ENCODE measurements at places on chromosomes 4 and X.
A peak's percentile ranks its signal among the peaks of the same experiment; 100 is the strongest.

DNA sequence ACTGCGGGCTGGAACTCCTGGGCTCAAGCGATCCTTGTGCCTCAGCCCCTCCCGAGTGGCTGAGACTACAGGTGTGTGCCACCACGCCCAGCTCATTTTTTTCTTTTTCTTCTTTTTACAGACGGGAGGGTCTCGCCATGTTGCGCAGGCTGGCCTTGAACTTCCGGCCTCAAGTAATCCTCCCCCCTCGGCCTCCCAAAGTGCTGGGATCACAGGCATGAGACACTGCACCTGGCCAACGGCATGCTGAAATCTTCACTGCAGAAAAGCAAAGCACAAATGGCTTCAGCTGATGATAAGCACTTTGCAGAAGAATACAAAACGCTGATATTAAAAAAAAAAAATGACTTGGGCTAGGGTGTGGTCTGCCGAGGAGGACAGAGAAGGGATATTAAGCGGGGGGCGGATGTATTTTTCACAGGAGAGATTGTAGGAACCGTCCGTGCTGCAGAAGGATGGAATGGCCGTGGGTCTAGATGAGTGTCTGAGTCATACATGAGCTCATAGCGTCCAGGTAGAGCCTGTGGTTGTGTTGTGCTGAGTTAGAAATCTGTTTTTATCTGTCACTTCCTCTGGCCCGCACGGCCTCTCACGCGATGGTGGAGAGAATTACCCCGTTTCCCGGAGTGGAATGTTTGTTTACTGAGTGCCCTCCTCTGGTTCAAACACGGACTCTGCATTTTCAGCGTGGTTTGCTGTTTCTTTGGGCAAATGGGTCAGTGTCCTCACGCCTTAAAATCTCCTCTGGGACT is 8.5 kb upstream of the AKAP17A start:
- no peak for DNase-seq

GRCh38 chr4:186666252-186666651 is 57.4 kb downstream of the FAT1 start:
- no peak for DNase-seq

GRCh38 chr4:77911091-77911490 is 48.5 kb downstream of the MRPL1 start:
- DNase-seq = no peak

DNA sequence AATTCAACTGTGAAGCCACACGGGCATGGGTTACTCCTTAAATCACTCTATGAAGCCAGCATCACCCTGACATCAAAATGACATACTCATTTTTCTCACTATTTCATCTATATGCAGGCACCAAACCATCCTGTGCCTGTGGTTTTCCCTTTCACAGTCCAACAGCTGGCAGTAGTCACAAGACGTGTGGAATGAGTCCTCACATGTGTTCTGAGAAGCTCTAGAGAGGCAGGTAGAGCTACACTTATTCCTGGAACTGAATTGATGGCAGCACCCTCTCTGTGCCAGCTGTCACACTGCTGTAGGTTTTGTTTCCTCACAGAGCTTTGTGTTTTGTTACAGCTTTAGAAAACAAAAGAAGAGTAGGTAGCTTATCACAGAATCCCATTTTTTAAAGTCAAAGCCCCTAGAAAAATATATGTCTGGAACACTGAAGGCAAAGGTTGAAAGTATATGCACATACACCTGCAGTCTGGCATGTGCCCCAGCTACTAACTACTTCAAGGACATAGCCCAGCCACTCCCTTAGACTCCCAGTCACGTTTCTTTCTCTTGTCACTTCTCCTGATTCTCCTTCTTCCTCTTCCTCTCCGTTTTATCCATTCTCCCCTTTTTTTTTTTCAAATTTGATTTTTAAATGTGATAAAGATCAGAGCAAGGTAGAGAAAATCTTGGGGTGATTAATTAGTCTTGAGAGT is 107.1 kb downstream of the ANXA10 start:
- no peak for DNase-seq

- no peak for DNase-seq
Measured at GRCh38 chr4:186722796-186723291, 812 bp downstream of the FAT1 start.

DNA sequence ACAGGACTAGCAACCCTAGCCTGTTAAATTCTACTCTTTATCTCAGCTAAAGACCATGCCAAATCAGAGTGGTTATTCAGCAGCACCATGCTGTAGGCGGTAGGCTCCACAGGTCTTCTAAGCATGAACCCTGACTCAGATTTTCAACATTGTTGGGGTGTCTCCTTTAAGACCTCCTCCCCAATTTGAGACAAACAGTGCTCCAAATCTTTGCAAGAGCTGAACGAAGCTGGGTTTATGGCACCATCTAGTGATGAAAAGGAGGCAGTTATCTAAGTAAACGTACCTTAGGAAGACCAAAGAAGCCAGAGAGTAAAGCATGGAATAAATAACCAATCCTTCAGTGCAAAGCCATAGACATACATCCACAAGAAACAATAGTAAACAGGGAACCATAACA is 334.5 kb upstream of the SLC7A11 start:
- no peak for DNase-seq

- DNase-seq = no peak
Measured at GRCh38 chr4:108694423-108694822, 44.0 kb downstream of the OSTC start.

- DNase-seq = no peak
Measured at GRCh38 chr4:163353054-163353453, 9.4 kb downstream of the NPY5R start.

GRCh38 chr4:126906466-126906865 is 726.3 kb upstream of the INTU start:
- DNase-seq = no peak

- no peak for DNase-seq
Measured at GRCh38 chr4:18676526-18676915, 655.0 kb upstream of the LCORL start.

GRCh38 chr4:149572716-149573115 is 242.9 kb downstream of the IQCM start:
- no peak for DNase-seq

- DNase-seq = no peak
Measured at GRCh38 chrX:79117078-79117477, 27.4 kb upstream of the GPR174 start.

DNA sequence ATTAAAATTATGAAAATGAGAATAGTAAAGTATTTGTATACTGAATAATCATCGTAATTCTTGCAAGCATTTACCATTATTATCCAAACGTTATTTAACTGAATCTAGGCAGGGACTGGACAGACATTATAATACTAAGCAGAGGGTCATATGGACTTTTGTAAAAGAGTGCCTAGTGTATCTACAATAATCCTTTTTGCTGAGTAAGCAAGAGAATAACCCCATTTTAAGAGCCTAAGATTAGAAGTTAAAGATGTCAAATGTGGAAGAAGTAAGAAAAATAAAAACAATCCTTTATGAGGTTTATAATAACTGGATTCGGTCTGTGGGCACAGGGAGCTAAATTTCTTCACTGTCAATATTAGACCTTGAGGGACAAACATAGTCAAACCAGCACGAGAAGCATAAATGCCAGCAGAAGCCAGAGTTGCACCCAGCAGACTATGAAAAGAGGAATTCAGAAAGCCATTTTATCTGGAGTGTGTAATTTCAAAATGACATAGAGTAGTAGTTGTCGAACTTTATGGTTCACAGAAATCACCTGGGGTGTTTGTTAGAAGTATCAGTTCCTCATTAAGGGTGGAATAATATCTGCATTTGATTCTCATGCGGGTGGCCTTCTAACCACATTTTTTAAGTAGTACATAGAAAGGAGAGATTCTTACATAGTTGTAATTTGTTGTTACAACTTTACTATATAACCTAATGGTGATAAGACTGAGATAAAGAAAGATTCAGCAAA is 39.7 kb upstream of the DCLK2 start:
- DNase-seq = no peak

DNA sequence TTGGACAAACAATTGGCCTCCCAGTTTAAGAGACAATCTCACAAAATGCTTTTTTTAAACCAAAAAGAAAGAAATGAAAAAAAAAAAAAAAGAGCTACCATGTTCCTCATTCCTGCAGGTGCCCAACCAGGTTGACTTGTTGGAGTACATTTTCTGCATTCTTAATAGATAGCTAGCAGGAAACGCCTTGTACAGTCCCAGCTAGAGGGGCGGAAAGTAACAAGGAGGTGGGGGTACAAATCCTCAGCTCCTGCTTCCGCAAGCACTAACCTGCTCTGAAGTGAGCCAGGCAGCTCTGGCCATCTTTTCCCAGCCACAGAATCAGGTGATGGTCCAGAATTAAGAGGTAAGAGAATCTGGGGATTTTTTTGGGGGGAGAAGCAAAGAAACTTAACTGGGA is at the start of gene VGLL1:
Gene VGLL1 (plus strand): TSS at position 265 of the 400 bp plus-strand sequence. CDS start 3,806 bp downstream, outside the sequence.
- no peak for DNase-seq

GRCh38 chr4:129682586-129682985 is 586.6 kb downstream of the C4orf33 start:
- DNase-seq = no peak

DNA sequence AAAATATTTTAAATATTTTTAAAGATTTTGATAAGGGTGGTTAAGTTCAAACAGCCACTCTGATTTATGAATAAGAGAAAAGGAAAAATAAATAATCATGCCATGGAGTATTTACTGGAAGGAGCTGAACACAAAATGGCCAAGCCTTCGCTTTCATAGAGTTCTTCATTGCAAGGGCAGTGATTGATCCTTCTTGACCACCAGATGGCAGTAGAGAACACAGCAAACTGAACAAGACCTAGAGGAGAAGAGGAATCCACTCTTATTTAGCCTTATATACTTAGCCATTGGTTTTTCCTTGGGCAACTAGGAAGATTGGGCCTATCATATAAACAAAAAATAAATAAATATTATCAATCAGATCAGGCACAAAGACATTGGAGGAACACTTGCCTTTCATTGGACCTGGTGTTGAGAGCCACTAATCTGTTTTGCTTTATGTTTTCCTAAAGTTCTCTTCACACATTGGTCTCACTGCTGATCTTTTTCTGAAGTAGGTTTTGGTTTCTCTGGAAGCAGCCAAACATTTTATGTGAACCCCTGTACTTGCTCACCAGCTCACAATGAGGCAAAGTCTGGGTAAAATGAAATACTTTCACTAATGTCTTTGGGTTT is 58.1 kb upstream of the PARM1 start:
- peak; percentile 58 for DNase-seq

- DNase-seq = no peak
Measured at GRCh38 chr4:15004739-15005301, 2.5 kb downstream of the CPEB2 start.

DNA sequence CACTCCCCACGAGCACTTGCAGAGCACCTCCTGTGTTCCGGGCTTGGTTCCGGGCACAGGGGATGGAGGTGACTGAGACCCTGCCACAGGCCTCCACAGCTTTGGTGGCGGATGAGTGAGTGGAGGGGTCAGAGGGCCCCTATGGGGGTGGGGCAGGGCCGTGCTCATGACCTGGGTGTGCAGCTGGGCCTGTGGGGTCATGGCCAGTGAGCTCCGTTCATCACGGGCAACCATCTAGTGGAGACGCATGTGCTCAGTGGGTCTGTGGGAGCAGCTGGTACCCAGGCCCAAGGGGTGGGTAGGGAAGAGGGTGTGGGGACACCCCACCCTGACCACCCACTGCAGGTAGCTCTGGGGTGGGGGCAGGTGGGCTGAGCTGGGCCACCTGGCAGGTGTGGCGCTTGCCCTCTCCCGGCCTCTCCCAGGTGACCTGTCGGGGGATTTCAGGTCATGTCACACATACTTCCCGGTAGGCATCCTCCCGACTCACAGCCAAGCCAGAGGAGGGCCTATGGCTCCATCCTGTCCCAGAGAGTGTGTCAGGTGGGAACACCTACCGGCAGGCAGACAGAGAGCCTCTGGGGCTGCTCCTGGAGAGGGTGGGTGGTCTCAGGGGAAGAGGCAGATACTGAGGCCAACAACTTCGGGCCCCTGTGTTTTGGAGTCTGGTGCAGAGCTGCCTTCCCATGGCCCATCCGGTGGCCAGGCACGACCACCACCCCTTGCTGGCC is 3.6 kb downstream of the PSAPL1 start:
- no peak for DNase-seq

GRCh38 chr4:186936496-186937375 is 213.1 kb upstream of the FAT1 start:
- no peak for DNase-seq

DNA sequence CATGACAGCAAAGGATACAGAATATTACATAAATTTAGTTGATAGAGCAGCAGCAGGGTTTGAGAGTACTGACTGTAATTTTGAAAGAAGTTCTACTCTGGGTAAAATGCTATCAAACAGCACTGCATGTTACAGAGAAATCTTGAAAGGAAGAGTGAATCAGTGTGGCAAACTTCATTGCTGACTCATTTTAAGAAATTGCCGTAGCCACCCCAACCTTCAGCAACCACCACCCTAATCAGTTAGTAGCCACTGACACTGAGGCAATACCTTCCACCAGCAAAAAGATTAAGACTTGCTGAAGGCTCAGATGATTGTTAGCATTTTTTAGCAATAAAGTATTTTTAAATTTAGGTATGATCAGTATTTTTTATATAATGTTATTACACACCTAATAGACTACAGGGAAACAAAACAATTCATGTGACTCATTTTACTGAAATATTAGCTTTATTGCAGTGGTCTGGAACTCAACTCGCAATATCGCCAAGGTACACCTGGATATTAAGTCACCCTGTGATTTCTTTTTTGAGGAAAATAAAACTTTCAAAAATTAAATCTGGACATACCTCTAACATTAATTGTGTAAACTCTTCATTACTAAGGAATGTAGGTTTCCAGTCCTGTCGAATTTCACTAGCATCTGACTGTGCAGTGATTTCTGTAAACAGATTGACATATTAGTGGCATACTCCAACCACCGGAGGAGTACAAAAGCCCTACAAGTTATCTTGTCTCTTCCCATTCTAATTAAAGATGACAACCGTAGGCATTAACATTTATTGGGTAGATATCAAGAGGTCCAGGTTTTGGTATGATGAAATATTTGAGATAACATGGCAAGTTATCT is 71.1 kb downstream of the CLOCK start:
- DNase-seq = no peak

GRCh38 chrX:139120760-139121159 is 409.2 kb upstream of the FGF13 start:
- DNase-seq = no peak

DNA sequence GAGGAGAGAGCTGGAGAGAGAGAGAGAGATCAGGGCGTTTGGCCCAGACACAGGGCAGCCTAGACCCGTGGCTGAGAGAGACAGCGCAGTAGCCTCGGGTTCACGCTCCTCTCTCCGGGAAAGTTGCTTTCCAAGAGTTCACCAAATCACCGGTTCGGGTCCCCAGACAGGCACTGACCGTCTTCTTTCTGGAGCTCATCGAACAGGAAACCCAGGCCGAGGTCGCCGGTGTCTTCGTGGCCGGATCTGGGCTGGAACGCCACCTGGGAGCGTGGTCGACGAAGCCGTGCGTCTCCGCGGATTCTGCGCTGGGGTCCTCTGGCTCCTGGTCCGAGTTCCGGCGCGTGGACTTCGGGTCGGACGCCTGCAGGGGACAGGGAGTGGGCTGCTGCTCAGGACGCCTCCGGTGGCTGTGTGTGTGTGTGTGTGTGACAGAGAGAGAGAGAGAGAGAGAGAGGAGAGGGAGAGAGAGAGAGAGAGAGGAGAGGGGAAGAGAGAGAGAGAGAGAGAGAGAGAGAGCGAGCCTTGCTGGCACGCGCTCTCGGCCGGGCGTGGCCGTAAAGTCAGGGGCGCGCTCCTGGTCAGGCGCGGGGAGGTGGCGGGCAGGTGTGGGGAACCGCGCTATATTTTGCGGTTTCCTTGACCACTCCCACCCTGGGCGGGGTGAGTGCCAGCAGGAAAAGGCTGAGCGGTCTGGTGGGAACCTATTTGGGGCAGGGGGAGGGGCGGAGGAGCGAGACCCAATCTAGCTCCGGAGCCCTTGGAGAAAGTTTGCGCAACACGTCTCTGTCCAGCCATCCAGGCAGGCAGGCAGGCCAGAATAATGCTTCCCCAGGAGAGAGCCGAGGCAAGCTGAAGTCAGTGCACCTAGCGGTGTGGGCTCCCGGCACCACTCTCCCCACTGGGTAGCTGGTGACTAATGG is 62.1 kb downstream of the RHOXF2B start:
- DNase-seq = no peak
